Keratinocyte (primary cell): ENCODE measurements at places on chromosomes 2 and 18.

GRCh38 chr2:112290088-112290487 lies 14.7 kb downstream of the ZC3H6 start:
- DNase-seq = no peak
- no peaks in the 10 kb centered on the region for H3K36me3 ChIP-seq
- H3K27ac ChIP-seq = no peak overlapping the region
- H3K4me3 ChIP-seq = no peak overlapping the region
- H3K27me3 ChIP-seq = no peaks in the 10 kb centered on the region
- no peaks in the 10 kb centered on the region for H3K4me1 ChIP-seq

DNA sequence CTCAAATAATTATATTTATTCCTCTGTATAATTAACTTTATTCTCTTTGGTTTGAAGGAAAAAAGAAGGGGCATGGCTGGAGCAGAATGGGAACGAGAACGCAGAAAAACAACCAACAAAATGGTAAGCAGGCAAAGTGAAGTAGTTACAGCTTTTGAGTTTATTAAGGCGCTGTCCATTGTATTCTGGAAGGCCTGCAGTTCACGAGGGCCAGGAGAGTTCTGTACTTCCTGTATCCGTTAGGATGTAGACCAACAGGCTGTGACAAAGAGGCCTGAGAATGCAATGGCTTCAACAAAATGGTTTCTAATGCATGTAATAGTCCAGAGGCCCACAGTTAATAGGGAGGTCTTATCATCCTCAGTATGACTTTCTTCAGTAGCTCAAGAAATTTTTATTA lies 32.5 kb upstream of the SP100 start:
- H3K4me3 ChIP-seq = no peak overlapping the region
- no peaks in the 10 kb centered on the region for H3K27me3 ChIP-seq
- no peak overlapping the region for H3K27ac ChIP-seq

GRCh38 chr2:143068509-143068908 lies 60.7 kb upstream of the ARHGAP15 start:
- H3K27me3 ChIP-seq = no peaks in the 10 kb centered on the region
- DNase-seq = no peak
- H3K36me3 ChIP-seq = no peaks in the 10 kb centered on the region

- H3K36me3 ChIP-seq = no peaks in the 10 kb centered on the region
- no peak for DNase-seq
- H3K4me1 ChIP-seq = peaks cover 17% of the 10 kb centered on the region
- peaks cover 3% of the 10 kb centered on the region for H3K27me3 ChIP-seq
These were observed 242.2 kb downstream of the LOXHD1 start for GRCh38 chr18:46414863-46415262.

DNA sequence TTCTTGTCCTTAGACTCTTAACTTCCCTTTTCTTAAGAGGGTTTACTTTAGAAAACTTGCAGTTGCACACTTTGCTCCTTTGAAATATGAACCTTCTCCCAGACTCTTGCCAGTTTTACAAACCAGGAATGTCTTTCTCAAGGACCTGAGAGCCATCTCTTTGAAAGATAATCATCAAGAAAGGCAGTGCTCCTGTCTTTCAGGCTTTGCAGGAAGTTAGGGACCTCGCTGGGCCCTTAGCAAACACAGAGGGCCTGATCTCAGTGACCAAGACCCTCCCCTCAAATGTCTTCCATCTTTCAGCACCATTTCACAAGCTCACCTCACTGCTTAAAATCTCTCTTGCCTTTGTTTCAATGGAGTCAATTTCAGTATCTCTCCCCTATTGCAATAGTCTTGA lies 32.0 kb upstream of the NYAP2 start:
- no peak overlapping the region for H3K27ac ChIP-seq

DNA sequence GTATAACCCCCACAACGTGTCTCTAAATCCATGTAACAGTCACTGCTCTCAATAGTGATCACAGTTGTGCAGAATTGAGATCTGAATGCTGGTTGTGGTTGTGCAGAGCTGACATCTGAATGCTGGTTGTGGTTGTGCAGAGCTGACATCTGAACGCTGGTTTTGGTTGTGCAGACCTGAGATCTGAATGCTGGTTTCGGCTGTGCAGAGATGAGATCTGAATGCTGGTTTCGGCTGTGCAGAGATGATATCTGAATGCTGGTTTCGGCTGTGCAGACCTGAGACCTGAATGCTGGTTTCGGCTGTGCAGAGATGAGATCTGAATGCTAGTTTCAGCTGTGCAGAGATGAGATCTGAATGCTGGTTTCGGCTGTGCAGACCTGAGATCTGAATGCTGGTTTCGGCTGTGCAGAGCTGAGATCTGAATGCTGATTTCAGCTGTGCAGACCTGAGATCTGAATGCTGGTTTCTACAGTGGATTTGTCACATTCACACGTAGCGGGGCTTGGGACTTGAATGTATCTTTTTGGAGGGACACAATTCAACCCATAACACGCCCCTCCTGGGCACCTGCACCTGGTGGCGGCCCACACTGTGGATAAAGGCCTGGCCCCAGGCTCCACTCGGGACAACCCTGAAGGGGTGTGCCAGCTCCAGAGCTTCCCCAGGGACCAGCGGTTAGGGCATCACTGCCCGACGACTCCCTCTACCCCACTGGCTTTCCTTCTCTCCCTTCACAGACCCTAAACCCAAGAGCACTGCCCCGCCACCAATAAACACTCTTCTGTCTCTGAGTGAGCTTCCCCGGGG lies 51.1 kb upstream of the SLC66A3 start:
- H3K36me3 ChIP-seq = no peaks in the 10 kb centered on the region
- no peak overlapping the region for H3K27ac ChIP-seq
- no peaks in the 10 kb centered on the region for H3K4me1 ChIP-seq
- peaks cover 6% of the 10 kb centered on the region for H3K27me3 ChIP-seq

- no peaks in the 10 kb centered on the region for H3K36me3 ChIP-seq
- DNase-seq = no peak
- H3K4me1 ChIP-seq = peaks cover 16% of the 10 kb centered on the region
- no peak overlapping the region for H3K4me3 ChIP-seq
- no peak overlapping the region for H3K27ac ChIP-seq
- no peaks in the 10 kb centered on the region for H3K27me3 ChIP-seq
These were observed 26.3 kb upstream of the SH3RF3 start for GRCh38 chr2:109102588-109103233.

GRCh38 chr2:144322379-144322778 lies 197.5 kb downstream of the ZEB2 start:
- H3K4me3 ChIP-seq = no peak overlapping the region
- H3K4me1 ChIP-seq = peaks cover 20% of the 10 kb centered on the region
- no peak for DNase-seq
- no peak overlapping the region for H3K27ac ChIP-seq
- no peaks in the 10 kb centered on the region for H3K36me3 ChIP-seq

GRCh38 chr2:216692636-216693413 lies 2.5 kb downstream of the IGFBP5 start:
- H3K27ac ChIP-seq = peak overlapping the region; percentile 0
- DNase-seq = no peak
- H3K4me3 ChIP-seq = peak overlapping the region; percentile 60
- peaks cover 17% of the 10 kb centered on the region for H3K27me3 ChIP-seq
- H3K4me1 ChIP-seq = peaks cover 51% of the 10 kb centered on the region

DNA sequence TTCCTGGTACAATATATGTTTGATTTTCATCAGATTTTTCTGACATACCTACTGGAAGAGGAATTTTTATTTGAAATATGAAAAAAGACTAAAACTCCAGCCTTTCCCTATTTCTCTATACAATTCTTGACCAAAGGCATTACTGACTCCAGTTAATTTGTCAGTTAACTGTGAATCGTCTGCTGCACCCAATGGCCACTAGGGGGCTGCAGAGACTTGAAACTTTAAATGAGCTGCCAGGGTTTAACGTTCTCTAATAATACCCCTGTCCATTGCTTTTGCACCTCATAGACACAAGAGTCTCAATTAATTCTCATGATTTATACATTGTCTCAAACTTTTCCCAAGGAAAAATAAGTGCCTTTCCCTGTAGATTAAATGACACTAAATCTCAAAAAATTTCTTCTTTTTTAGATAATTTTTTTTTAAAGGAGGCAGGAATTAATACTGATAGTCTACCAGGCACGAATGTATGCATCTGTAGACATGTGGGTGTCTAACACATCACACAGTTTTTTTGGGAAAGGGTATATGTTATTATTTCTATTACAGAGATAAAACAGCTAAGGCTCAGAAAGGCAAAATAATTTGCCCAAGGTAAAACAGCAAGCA lies 1.8 kb upstream of the ALK start:
- H3K27ac ChIP-seq = no peak overlapping the region
- H3K4me3 ChIP-seq = no peak overlapping the region
- H3K4me1 ChIP-seq = no peaks in the 10 kb centered on the region
- H3K36me3 ChIP-seq = no peaks in the 10 kb centered on the region
- peaks cover 36% of the 10 kb centered on the region for H3K27me3 ChIP-seq
